ENCODE measurements at places on chromosomes 13 and 19.

DNA sequence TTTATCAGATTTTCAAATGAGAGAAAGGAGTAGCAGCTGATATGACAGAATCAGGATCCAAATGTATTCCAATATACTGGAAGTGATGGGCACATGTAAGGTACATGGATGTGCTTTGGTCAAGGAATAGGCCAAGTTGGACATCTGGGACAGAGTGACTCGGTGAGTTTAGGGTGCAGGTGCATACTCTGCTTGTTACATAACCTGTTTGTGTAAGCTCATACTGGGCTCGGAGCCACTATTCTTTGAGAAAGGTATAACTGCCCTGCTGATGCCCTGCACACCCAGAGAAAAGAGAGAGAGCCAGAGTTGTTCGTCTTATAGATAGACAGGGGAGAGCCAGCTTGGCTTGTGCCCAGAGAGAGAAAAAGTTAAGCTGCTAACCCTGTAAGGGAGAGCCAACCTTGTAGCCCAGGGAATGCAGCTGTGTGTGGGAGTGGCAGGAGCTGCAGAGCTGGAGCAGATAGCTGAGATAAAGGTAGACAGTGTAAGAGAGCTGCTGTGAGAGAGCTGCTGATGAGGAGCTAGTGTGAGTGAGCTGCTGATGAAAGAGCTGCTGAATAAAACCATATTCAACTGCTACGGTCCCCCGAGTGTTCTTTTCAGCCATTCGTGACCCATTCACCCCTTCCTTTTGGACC, 40.7 kb upstream of the N4BP2L1 start:
- DNase-seq = no peak

GRCh38 chr13:81957121-81957520, 1616.2 kb upstream of the SPRY2 start:
- DNase-seq = no peak

DNA sequence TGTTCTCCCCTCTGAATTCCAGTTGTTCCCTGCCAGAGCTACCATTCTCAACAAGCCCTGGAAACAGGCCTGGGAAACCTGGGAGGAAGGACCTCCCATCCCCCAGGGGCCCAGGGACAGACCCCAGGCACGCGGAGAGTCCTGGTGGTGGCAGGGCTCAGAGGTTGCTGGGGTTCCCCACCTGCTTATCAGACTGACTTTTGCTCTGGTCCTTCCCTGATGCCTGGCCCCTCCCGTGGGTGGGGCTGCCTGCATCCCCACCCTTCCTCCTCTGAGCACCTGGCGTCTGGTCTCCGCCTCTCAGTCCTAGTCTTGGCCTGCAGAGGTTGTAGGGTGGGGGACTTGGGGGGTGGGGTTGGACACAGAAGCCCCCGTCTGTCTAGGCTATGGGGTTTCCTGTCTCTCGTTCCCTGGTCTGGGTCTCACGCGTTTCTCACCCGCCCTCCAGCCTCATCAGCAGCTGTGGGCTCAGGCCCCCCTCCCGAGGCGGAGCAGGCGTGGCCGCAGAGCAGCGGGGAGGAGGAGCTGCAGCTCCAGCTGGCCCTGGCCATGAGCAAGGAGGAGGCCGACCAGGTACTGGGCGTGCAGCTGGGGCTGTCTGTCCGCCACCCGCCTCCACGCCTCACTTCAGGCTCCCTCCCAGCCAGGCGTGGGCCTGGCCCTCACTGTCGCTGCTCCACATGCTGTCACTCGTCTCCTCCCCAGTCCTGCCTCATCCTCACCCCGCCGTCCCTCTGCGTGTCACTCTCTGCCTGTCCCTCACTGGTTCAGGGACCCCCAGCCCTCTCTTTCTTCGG, 13.6 kb downstream of the EPN1 start:
- DNase-seq = no peak

GRCh38 chr13:96273196-96273595, 183.3 kb downstream of the HS6ST3 start:
- no peak for DNase-seq

GRCh38 chr19:35124098-35125060, 8.8 kb downstream of the FXYD3 start:
- peak; percentile 92 for DNase-seq

DNA sequence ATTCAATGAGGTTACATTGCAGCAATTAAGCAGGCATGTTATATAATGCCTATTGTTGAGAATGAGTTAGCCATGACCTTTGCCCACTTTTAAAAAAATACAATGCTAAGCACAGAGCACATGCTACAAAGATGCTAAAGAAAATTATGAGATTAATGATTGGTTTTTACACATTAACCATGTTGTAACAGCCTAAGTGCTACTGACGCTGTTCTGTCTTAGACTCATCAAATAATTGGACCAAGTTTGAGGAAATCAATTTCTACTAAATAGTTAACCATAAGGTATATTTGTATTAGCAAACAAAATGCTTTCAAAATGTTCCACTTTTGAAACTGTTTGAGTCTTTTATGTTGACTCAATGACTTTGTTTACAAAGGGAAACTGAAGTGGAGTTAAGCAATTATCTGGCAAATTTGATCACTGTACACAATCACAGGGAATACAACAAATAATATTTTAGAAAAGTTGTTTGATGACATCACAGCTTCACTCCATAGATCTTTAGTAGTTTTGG, 14.3 kb downstream of the MIR17HG start:
- no peak for DNase-seq

DNA sequence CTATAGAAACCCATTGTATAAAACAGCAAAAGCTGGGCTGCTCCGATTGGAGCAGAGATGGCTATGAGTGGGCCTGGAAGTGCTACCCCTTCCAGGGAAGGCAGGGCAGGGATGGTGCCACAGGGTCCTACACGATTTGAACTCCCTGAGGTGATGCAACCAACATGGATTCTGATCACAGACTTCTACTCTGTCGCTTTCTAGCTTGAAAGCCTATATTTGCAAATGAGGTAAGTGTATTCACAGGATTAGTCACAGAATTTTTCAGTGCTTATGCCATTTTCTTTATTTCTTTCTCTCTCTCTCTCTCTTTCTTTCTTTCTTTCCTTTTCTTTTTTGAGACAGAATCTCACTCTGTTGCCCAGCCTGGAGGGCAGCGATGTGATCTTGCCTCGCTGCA, 179.0 kb downstream of the SPRY2 start:
- DNase-seq = no peak

Measured in stimulated activated CD4-positive, alpha-beta T cell treated with anti-CD3 and anti-CD28 coated beads, Interleukin-15, amount 100 ng/mL, for 24 hours (primary cell).